ENCODE measurements at places on chromosomes 3 and 15.

GRCh38 chr15:69718916-69719315, 266.3 kb downstream of the RPLP1 start:
- no peak for DNase-seq

- no peak for DNase-seq
Measured at GRCh38 chr3:9173445-9173844, 76.0 kb downstream of the SRGAP3 start.

DNA sequence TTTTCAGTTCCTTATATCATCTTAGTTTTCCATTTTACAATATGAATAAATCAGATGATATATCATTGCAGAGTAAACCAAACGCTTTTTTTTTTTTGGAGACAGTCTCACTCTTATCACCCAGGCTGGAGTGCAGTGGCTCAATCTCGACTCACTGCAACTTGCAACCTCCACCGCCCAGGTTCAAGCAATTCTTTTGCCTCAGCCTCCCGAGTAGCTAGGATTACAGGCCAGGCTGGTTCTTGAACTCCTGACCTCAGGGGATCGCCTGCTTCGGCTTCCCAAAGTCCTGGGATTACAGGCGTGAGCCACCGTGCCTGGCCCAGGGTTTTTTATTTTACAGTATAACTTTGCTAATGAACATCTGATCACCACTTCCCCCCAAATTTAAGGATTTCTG, 5.9 kb upstream of the EBLN2 start:
- no peak for DNase-seq

- DNase-seq: no peak
Measured at GRCh38 chr3:99357131-99357530, 281.3 kb upstream of the COL8A1 start.

All from fibroblast of the conjunctiva (primary cell).